ENCODE measurements at places on chromosomes 3 and 15. TPM values are rescaled to one million over a fixed set of nuclear protein-coding genes. Genes with fewer than 3 reads are reported as not detected.

Gene ZNF662
- not detected for total RNA-seq

GRCh38 chr15:98442379-98442833 is 205.9 kb upstream of the IGF1R start:
- DNase-seq, result peak; percentile 75

DNA sequence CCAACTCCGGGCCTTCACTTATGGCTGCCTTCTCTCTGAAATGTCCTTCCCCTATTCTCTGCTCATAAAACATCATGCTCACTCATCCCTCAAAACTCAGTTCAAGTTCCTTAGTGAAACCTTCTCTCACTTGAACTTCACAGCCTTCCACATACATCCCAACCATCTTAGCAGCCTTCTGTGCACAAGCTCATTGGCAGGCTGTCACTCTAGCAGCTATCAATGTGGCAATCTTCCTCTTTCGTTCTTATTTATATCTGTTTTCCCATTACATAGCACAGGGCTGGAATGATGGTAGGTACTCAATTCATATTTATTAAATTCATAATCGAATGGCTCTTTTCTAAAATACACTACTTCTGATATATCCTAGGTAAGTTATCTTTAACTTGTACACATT is 66.4 kb upstream of the MCTP2 start:
- DNase-seq, result no peak

Gene FANCD2OS
- not detected for total RNA-seq

Gene CIP2A
- 34.2 TPM for total RNA-seq

Gene SPESP1
- not detected for total RNA-seq

Data from H9 (cell line).